ENCODE measurements at places on chromosomes 3 and 15.
A peak's percentile ranks its signal among the peaks of the same experiment; 100 is the strongest.

DNA sequence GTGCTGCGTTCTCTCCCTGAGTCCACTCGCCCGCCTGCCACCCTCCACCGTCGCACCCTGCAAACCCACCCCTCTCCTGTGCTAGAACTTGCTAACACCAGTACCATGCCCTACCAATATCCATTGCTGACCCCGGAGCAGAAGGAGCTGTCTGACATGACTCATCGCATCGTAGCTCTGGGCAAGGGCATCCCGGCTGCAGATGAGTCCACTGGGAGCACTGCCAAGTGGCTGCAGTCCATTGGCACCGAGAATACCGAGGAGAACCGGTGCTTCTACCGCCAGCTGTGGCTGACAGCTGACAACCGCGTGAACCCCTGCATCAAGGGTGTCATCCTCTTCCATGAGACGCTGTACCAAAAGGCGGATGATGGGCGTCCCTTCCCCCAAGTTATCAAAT is 4.9 kb upstream of the ALAS1 start:
- peak; percentile 83 for DNase-seq

- DNase-seq: peak; percentile 21
Measured at GRCh38 chr3:98513091-98513511, 9.6 kb downstream of the CLDND1 start.

DNA sequence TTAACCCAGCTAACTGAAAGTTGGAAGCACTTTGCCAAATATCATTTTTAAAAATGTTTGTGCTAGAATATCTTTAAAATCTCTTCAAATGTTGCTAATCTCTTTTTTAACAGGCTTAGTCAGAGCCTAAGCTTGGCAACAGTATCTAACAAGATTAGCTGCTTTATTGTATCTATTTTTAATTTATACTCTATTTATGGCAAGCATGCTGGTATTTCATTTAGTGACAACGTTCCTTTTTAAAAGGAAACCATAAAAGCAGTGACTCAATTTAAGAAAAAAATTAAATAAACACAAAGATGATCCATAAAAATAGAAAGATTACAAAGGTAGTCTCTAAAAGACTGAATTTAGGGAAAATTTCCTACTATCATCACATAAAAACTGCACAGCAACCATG is 40.5 kb downstream of the SLC12A6 start:
- DNase-seq: no peak

DNA sequence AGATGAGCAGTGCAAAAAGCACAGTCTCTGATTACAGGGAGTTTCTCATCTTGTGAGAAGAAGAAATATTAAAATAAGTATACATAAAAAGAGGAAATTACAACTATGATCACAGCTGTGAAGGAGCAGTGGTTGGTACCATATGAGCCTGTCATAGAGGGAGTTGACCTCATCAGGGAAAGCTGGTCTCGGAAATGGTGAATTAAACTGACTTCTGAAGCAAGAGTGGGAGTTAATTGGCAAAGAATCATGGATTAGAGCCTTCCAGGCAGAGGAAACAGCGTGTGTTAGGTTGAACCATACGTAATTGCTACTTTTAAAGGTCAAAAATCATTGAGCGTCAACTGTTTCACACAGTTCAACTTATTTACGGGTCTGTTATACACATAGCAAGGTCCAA is 539.1 kb downstream of the EDEM1 start:
- no peak for DNase-seq

DNA sequence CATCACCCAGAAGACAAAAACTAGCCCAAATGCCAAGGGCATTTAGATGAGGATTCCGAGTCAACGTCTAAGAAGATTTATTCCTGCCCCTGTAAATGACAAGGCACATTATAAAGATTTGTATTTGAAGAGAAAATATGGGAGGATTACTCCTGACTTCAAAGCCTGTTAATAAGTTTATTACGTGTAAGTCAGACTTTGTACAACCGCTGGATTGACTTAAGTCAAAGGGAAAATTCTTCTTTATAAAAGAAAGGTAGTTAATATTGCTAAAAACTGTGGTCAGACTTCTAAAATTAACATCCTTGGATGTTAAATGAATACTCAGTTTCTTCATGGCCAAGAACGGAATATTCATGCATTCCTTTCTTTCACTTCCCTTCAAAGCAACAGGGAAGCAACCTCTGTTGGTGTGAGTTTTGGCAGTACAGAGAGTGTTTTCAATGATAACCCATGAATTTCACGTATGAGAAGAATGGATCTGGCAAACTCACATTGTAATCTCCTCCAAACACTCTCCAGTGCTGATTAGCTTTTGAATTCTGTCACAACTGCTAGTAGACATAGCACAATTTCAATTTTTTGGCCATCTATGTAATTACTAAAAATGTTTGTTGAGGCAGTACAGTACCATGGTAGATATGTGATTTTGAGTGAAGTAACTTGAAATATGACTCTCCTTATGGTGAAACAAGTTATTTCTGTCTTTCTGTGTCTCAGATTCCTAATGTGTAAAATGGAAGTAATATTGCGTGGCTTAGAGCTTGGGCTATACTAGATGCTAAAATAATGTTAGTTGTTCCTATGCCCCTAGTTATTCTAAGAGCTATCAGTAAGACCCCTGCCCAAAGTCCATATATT is 62.0 kb downstream of the PLD1 start:
- DNase-seq: no peak

GRCh38 chr15:37788330-37788729 is 146.1 kb upstream of the TMCO5A start:
- no peak for DNase-seq

Data from AG08395 (cell line).